ENCODE measurements at places on chromosomes 2 and 18.

- DNase-seq = no peak
Observed at GRCh38 chr18:57022716-57023115, 124.2 kb upstream of the BOD1L2 start.

DNA sequence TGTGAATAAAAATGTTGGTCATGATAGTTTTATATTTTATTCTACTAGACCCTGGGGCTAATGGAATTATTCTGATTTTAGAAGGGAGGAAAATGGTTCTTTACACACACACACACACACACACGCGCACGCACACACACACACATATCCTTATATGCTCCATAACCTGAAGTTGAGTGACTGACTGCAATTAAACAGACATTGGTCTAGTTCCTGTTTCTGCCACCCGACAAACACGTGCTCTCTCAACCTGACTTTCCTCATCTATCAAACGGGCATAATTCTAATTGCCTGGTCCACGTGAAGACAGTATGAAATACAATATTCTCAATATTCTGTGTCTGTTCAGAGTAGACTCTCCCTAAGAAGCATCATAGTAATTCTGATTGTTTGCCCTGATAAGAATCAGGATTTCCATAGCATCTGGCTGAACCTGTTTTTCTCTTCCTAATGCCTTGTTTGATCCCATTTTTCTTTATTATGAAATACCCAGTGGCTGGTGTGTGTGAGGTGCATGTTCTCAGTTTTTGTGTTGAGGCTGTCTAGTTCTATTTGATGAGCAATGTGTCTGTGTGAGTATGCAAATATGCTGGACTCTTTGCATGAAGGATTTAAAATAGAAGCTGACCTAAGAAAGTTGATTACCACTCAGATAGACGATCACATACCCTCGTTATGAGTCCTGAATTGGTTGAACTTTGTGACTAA, 51.0 kb downstream of the SETBP1 start:
- no peak for DNase-seq

- DNase-seq = no peak
Observed at GRCh38 chr2:79253243-79253774, 93.8 kb upstream of the REG3A start.

- no peak for DNase-seq
Observed at GRCh38 chr2:57878866-57879210, 167.8 kb upstream of the VRK2 start.

DNA sequence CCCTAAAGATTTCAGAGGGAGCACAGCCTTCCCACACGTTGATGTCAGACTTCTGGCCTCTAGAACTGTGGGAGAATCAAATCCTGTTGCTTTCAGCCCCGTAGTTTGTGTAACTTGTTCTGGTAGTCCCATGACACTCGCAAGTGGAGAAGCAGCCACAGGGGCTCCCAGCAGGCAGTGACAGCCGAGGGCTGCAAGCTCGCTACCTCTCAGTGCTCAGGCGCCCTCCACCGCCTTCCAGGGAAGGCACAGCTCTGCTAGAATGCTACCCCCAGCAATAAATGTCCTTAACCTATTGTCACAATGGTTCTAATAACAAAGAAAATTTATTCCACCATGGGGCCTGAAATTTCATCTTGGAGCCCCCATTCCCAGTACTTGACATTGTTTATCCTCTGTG, 143.1 kb upstream of the ZNF236 start:
- no peak for DNase-seq

- no peak for DNase-seq
Observed at GRCh38 chr2:52083214-52083613, 1051.3 kb upstream of the NRXN1 start.

GRCh38 chr2:224881846-224882245, 160.4 kb downstream of the DOCK10 start:
- no peak for DNase-seq

GRCh38 chr2:241986836-241987641, 117.5 kb downstream of the RTP5 start:
- DNase-seq = no peak

- DNase-seq = no peak
Observed at GRCh38 chr18:48476550-48476917, 62.3 kb upstream of the CTIF start.

- no peak for DNase-seq
Observed at GRCh38 chr2:85134255-85134895, 1.2 kb downstream of the TCF7L1 start.

DNA sequence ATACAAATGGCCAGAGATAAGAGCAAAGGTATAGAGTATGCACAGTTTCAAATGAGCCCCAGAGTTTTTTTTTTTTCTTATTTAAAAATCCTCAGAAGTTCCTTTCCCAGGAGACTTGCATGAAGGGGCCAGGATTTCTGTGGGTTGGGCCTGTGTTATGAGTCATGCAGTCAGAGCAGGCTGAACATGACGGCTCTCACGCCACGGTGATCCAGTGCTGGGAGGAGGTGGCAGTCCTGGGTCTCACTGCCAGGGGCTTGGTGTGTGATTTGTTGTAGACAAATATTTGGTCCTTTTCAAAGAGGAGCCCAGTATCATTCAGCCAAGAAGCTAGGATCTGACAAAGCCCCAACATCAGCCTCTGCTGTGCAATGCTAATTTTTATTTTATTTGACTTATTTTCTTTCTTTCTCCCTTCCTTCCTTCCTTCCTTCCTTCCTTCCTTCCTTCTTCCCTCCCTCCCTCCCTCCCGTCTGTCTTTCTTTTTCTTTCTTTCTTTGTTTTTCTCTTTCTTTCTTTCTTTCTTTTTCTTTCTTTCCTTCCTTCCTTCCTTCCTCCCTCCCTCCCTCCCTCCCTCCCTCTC, 10.4 kb upstream of the KCNE4 start:
- peak; percentile 98 for DNase-seq

- DNase-seq = no peak
Observed at GRCh38 chr18:54351186-54351585, 6.5 kb downstream of the STARD6 start.

DNA sequence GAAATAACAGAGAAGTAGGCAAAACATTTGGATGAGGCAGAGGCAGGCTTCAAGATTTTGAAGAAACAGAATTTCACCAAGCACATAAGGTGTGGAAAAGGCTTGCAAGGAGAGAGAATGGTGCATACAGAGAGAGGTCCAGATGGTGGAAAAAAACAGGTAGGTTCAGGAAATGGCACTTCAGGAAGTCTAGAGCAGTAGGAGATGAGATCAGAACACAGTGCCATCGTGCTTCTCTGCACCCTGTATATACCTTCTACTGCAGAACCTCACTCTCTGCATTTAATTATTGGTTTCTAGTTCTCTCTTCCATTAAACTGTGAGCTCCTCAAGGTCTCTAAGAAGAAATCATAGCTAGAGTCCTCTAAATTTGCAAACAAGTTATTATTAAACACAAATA, 2.4 kb downstream of the PAIP2B start:
- DNase-seq = no peak

Data from retinal pigment epithelial cell (primary cell).